ENCODE measurements at places on chromosomes 5 and 9.

DNA sequence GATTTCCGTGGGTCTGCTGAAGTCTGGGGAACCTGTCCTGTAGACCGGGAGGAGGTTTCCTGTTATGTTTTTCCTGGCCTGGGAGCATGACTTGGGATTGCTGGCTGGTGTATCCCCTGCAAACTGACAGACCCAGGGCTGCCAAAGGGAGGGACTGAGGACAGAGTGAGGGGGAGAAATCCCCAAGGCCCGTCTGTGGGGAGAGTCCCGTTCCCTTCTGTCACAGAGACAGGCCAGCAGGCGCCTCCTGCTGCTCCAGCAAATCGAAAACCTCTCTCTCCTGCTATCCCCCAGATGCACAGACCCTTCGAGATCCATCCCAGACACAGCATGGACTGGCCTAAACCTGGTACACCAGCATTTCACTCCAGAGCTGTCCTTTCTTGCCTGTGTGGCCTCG is 56.2 kb upstream of the ALDH1B1 start:
- no peak for DNase-seq

DNA sequence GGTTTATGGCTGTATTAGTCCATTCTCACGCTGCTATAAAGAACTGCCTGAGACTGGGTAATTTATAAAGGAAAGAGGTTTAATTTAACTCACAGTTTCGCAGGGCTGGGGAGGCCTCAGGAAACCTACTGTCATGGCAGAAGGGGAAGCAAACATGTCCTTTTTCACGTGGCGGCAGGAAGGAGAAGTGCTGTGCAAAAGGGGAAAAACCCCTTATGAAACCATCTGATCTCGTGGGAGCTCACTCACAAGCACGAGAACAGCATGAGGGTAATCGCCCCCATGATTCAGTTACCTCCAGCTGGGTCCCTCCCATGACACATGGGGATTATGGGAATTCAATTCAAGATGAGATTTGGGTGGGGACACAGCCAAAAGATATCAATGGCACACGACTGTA is 13.9 kb downstream of the LRRC70 start:
- no peak for DNase-seq

DNA sequence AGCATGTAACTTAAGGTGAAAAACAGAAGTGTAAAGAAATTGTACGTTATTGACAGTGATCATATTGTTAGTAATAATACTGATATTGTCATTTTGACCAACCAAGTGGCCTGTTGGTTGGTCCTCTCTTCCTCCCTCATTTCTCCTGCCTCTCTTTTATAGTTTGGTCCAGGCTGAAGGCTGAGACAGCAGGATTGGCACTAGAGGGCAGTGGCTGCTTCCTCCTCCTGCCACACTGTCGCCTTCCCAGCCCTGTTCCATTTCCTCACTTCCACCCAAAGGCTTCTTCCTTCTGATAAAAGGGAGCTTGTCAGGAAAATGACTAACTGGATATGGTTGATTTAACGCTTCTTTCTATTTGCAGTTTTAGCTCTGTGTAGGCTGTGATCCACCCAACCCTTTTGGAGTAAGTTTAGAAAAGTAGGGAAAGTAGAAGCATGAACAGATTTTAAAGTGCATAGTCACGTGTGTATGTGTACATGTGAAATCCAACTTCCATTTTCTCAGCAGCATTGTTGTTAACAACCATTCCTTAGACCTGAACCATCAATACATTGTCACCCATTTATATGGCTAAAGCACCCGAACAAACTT is 35.6 kb downstream of the PTCD2 start:
- no peak for DNase-seq

GRCh38 chr9:91428436-91428835 is 4.8 kb upstream of the NFIL3 start:
- DNase-seq = no peak

DNA sequence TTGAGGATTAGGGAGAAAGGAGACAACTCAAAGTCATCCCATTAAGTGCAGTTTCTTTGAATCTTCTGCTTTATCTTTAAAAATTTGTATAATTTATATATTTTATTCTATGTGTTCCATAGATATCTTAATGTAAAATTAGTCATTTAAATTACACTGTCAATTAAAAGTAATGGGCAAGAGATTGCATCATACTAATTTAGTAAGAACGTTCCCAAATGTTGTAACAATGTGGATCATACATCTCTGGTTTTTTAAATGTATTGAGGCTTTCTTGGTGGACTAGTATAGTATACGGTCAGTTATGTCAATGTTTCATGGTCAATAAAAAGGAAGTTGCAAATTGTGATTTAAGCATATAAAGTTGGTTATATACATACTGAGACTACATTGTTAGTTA is 6.2 kb downstream of the TSLP start:
- DNase-seq = no peak

- DNase-seq = no peak
Observed at GRCh38 chr9:92804727-92805126, 40.1 kb upstream of the BICD2 start.

GRCh38 chr5:17182494-17182893 is 34.9 kb upstream of the BASP1 start:
- no peak for DNase-seq

DNA sequence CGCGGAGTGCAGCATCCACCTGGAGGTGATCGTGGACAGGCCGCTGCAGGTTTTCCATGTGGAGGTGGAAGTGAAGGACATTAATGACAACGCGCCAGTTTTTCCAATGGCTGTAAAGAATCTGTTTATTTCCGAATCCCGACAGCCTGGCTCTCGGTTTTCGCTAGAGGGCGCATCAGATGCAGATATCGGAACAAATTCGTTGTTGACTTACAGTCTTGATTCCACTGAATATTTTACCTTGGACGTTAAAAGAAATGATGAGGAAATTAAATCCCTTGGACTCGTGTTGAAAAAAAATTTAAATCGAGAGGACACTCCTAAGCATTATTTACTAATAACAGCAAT is 611 bp downstream of the PCDHA3 start:
- no peak for DNase-seq

DNA sequence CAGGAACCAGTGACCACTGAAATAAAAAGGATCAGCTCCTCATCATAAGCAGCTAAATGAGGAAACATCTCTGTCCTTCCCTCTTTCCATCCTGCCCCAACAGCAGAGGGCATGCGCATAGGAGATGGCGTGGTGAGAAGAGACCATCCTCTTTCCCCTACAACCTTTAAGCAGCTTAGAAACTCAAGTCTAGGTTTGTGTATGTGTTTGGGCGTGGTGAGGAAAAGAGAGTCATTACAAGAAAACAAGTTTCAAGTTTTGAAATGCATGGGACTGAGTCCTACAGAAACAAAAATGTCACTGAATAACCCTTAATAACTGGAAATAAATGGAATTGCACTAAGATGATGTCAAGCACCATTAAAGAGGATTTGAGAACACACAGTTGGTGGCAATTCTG is 96.4 kb upstream of the IL12B start:
- DNase-seq = no peak

GRCh38 chr5:137847687-137848086 is 20.0 kb upstream of the MYOT start:
- DNase-seq = no peak

DNA sequence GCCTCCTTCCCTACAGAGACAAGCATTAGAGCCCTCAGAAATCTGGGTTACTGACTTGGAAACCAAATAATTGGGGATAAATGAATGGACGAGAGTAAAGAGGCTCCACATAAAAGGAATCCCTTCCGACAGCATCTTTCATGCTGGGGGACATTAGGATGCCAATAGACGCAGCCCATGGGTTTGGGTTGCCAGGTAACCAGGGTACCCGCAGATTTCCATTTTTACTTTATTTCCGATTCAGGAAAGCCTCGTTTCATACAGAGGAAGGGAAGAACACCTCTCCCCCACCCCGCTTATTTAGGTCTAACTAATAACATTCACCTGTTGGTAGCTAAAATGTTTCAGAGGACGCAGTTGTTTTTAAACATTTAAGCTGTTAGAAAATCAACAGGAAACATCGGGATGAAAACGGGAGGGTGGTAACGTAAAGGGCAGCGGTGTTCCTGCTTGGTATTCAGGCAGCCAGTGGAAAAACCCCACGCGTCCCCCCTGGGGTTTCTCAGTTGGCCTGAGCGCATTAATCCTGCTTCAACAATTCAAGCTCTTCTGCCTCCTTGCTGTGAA is 179.5 kb downstream of the YTHDC2 start:
- no peak for DNase-seq
